ENCODE measurements at places on chromosomes 5 and 9.

DNA sequence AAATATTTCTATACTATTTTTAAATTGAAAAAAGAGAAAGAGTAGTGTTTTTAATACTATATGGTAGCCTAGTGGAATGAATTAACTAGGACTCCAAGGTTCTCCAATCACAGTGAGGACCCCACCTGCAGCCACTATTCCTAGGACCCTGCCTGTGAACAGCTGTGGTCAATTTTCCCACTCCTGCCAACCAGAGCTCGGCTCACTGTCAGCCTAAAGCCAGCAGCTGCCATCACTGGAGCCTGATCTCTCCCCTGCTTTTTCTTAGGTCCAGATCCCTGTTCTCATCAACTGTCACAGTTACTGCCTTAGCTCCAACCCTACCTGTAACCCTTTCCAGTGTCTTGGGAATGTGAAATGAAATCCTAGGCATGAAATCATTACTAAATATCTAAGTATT lies 25.3 kb downstream of the ARSB start:
- peak; percentile 8 for DNase-seq

GRCh38 chr5:74441616-74442015 lies 198.9 kb downstream of the ENC1 start:
- no peak for DNase-seq

GRCh38 chr5:69032009-69032408 lies 61.8 kb upstream of the SLC30A5 start:
- DNase-seq, result no peak

GRCh38 chr5:32519508-32519907 lies 65.8 kb upstream of the SUB1 start:
- DNase-seq, result no peak

GRCh38 chr5:1879292-1880263 lies 3.1 kb downstream of the IRX4 start:
- DNase-seq, result no peak

DNA sequence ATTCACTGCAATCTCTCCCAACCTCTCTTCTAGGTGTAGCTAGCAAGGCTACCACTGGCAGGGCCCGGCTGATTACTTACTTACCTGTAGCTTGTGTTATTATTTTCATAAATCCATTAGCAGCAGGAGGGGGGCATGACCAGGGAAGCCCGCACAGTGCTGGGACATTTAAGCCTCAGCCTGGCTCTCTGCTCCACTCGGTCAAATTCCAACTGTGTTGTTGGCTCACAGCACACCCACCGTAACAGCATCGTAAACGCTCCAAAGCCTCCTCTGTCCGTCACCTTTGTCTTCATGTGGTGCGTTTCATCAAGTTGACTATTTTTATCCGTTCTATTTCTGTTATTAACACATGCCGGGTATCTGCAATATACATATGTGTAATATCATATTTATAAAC lies 264.7 kb downstream of the NSG2 start:
- DNase-seq, result no peak

DNA sequence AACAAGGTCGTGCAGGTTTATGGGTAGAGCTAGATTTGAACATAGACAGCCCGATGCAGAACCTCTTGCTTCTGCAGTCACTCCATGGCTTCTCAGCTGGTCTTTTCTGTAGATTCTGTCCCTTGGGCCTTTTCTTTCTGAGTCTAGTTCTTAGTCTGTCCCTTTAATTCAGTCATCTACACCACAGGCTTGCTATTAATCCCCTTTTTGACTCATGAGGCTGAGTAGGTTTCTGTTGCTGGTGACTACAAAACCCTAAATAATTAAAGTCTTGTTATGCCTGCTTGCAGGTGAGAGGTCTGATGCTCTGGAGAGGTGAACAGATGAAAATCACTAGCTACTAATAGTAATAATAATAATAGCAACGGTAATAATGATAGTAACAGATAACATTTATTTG lies 19.3 kb upstream of the STRBP start:
- DNase-seq, result no peak

- DNase-seq, result no peak
Measured at GRCh38 chr9:16960084-16960483, 89.6 kb upstream of the BNC2 start.

GRCh38 chr5:167898361-167899042 lies 392.9 kb upstream of the WWC1 start:
- no peak for DNase-seq

DNA sequence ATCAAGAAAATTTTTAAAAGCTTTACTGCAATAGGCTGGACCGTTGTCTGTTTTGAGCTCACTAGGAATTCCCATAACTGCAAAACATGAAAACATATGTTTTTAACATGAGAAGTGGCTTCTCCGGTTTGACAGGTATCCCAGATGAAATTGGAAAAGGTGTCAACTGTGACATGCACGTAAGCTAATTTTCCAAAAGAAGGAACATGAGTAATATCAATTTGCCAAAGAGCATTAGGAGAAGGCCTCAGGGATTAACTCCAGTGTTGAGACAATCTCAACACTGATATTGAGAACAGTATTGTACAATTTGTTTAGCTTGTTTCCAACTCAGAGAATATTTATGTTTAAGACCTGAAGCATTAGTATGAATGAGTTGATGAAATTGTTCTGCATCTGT lies 215.5 kb upstream of the KCNN2 start:
- no peak for DNase-seq

GRCh38 chr9:135344523-135344901 lies 135.1 kb upstream of the PPP1R26 start:
- no peak for DNase-seq

DNA sequence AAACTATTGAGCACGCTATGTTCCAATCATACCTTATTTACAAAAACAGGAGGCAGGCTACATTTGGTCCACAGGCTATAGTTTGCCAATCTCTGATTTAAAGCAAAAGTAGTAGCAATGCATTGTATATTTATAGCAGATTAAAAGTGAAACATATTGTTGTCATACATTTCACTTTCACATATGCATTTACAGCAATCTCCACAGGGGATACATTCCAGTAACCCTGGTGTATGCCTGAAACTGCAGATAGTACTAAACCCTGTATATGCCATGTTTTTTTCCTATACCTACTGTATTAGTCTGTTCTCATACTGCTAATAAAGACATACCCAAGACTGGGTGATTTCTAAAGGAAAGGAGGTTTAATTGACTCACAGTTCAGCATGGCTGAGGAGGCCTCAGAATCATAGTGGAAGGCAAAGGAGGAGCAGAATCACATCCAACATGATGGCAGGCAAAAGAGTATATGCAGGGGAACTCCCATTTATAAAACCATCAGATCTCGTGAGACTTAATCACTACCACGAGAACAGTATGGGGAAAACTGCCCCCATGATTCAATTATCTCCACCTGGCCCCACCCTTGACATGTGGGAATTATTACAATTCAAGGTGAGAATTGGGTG lies 5.9 kb upstream of the CSF1R start:
- DNase-seq, result no peak

DNA sequence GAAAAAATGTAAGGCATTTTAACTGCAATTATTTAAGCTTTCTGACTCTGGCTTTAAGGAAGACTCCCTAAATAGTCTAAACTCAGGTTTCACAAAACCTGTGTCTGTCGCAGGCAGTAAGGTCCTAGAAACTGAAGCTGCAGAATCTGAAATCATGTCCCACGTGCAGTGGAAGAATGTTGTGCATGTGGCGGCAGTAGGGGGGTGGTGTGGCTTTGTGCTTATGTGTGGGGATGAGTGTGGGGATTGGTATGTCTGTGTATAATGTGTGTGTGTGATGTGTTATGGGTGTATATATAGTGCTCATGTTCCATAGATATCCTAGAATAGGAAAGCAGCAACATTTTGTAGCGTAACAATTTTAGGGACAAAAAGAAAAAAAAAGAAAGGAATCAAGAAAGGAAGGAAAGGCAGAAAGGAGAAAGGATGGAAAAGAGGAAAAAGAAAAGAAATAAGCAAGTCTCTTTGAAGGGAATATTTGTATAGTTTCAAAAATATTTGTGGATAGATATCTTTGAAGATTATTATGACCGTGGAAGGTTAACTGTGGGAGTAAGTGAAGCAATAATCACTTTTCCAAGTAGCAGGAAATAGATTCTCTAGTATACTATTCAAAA lies 6.6 kb downstream of the ANKDD1B start:
- no peak for DNase-seq

GRCh38 chr5:20678386-20678785 lies 690.4 kb upstream of the CDH18 start:
- DNase-seq, result no peak

DNA sequence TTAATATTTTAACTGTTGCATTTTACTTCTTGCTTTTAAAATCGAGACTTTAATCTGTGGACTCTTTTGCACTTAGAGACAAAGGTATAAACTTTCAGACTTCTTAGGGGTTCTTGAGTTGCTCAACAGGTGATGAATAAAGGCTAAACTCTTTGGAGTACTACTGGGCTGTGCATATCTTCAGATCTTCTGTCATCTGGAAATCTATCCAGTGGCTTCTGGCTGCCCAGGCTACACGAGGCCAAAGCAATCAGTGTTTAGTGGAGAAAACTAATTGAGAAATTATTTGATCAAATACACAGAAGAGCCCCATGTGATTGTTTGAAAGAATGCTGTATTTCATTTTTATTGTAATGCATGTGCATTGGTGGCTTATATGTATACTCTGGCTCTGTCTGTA lies 146.1 kb downstream of the PBX3 start:
- DNase-seq, result no peak

- no peak for DNase-seq
Measured at GRCh38 chr9:120928015-120928482, 1.5 kb upstream of the TRAF1 start.

DNA sequence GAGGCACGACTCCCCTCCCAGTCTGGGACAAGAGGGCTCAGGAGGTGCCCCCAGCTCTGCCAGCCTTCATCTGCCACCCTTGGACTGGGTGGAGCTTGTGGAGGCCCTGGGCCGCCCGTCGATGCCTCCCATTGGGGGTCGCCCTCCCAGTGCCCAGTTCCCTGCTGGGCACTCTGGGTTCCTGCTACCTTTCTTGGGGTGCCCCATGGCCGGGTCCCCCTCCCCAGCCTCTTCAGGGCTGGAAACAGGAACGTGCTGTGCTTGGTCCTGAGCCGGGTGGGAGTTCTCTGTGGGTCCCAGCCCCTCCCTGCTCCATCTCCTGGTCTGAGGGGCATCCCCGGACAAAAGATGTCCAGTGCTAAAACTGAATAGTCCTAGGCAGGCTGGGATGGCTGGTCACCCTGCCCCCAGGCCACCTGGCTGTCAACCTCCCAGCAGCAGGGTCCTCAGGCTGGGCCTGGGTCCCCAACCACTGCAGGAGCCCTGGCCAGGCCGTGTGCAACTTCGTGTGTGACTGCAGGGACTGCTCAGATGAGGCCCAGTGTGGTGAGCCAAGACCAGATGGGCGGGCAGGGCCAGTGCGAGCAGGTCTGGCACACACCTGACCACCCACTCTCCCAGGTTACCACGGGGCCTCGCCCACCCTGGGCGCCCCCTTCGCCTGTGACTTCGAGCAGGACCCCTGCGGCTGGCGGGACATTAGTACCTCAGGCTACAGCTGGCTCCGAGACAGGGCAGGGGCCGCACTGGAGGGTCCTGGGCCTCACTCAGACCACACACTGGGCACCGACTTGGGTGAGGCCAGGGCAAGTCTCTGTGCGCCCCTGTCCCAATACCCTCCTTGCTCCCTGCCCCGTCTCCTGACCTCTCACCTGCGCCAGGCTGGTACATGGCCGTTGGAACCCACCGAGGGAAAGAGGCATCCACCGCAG lies 784 bp downstream of the MAMDC4 start:
- DNase-seq, result no peak

DNA sequence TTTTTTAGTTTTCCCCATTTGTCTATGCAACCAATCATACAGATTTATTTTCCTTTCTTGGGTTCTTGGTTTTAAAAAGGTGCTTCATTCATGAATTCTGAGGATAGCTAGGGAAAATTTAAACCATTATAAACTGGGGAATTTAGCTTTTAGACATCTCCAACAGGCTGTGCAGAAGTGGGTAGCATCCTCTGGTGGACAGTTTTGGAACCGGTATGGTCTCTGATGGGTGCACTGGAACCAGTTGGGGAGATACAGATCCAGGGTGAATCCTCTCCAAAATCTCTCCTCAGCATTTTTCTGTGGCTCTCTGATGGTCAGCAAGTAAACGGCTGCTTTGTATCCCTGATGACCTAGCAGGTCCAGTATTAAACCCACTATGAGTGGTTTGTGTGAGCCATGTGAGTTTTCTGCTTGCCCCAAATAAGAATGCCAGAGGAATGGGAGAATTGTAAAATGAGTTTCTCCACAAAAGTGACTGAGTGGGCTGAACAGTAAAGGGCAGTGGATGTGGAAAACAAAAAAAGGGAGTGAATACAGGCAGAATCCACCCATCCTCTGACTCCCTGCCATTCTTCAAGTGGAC lies 9.1 kb upstream of the DNAJC25 start:
- DNase-seq, result peak; percentile 35

DNA sequence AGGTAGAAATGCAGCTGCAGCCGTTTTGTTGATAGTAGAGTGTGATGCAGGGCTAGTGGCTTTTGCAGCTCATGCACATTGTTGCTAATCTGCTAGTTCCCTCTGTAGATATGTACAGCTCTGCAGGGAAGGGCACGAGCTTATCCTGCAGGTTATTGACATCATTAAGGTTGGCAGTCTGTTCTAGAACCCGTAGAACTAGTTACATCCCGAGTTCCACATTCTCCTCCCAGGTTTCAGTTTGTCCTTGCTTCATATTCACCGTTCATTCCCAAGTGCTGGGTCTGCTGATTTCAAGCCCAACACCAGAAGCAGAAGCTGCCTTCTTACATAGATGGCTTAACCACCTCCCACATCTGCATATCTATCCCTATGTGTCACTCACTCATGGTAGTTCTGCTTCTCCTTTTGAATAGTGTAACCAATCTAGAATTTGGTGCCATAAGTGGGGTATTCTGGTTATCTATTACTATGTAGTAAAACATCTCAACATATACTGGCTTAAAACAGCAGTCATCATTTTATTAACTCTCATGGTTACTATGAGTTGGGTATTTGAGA lies 38.1 kb downstream of the CRHBP start:
- DNase-seq, result peak; percentile 77

- DNase-seq, result no peak
Measured at GRCh38 chr9:113931140-113931539, 55.0 kb downstream of the ZNF618 start.

- no peak for DNase-seq
Measured at GRCh38 chr5:113202287-113202686, 225.7 kb downstream of the DCP2 start.

GRCh38 chr9:15249981-15250380 lies 57.0 kb downstream of the TTC39B start:
- DNase-seq, result no peak

DNA sequence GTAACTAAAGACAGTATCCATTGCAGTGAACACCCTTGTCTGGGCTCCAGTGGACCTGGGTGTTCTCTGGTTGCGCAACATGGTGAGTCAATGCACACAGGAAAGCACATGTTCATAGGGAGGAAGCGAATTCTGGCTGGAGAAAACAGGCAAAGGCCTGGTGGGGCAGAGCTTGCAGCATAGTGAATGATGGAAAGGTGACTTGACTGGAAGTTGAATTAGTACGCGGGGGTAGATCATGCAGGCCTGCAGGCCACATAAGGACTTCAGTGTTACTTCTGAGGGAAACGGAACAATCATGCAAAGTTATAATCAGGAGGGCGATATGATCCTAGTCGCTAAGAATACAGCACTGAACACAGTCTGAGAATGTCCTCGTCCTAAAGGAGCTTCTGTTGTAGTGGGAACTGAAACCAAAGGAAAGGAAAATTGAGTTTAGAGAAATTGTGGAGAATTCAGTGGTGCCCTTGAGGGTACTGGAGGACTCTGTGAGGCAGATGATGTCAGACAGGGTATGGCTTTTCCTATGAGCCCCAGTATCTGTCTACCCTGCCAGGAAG lies 71.9 kb upstream of the RANBP3L start:
- peak; percentile 96 for DNase-seq

GRCh38 chr9:117258184-117258866 lies 156.5 kb downstream of the ASTN2 start:
- DNase-seq, result no peak
